Activated CD4-positive, alpha-beta memory T cell treated with anti-CD3 and anti-CD28 coated beads, Interleukin-2, amount 10 ng/mL, durations not matched to agents 7 days and 5 days (primary cell): ENCODE measurements at places on chromosomes 6 and 20. TPM values are rescaled to one million over a fixed set of nuclear protein-coding genes. Genes with fewer than 3 reads are reported as not detected.

CALHM6 gene
- 11.2 TPM for total RNA-seq

APOM gene
- 2.9 TPM for total RNA-seq

ARFGEF3 gene
- 0.55 TPM for total RNA-seq

PLAGL1 gene
- total RNA-seq, result 6.3 TPM

E2F3 gene
- total RNA-seq, result 30.1 TPM

PREP gene
- 43.7 TPM for total RNA-seq

CPXM1 gene
- 0.20 TPM for total RNA-seq

DNA sequence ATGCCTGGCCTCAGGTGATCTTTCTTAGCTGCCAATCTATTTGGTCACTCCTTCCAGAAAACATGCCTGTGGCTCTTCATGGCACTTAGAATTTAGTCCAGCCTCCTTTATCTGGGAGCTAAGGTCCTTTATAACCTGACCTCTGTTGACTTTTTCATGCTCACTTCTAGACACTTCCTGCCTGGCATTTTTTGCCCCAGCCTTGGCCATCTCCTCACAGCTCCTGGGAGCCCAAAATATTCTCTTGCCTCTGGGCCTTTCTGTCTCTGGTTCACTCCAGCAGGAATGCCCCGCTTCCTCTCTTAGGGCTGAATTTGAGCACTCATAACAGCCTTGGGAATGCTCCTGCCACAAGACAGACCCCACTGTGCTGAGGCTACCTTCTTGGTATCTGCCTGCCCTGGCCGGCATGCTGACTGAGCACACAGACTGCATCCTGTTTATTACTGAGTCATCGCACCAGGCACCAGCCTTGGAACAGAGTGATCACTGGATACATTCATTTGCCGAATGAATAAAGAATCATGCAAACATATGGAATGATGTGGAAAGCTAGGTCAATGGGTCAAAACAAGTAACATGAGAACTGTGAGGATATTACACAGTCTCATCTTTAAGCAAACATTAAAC is 5.8 kb upstream of the EEF1E1 start:
- no peak overlapping the region for H3K4me3 ChIP-seq
- no peak for DNase-seq
- no peak overlapping the region for H3K27ac ChIP-seq
- no peaks in the 10 kb centered on the region for H3K36me3 ChIP-seq
- peaks cover 13% of the 10 kb centered on the region for H3K27me3 ChIP-seq
- no peaks in the 10 kb centered on the region for H3K4me1 ChIP-seq

- peak overlapping the region; percentile 95 for H3K27ac ChIP-seq
- no peaks in the 10 kb centered on the region for H3K27me3 ChIP-seq
- peak; percentile 78 for DNase-seq
- peaks cover 75% of the 10 kb centered on the region for H3K4me1 ChIP-seq
- H3K4me3 ChIP-seq, result peak overlapping the region; percentile 46
Observed at GRCh38 chr6:135114355-135115145, 59.9 kb upstream of the HBS1L start.

- peaks cover 2% of the 10 kb centered on the region for H3K27me3 ChIP-seq
- no peak for DNase-seq
- H3K4me3 ChIP-seq, result no peak overlapping the region
- no peak overlapping the region for H3K27ac ChIP-seq
- H3K4me1 ChIP-seq, result no peaks in the 10 kb centered on the region
- no peaks in the 10 kb centered on the region for H3K36me3 ChIP-seq
Observed at GRCh38 chr20:48049641-48050040, 264.4 kb upstream of the SULF2 start.

DNA sequence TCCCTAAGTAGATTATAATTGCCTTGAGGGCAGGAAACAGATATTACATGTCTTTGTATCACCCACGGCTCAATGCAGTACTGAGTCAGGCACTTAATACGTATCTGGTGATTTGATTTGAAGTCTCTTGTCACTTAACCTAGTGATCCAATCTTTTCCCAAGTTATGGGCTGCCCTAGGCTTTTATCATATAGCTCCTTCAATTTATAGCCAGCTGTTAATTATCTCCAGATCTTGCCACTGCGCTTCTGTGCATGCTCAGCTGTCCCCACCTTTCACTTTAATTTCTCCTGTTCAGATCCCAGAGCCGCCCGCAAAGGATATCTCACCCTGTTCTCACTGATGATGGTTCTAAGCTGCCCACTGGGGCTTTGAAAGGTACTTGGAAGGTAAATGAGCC is 41.9 kb downstream of the SNHG17 start:
- no peak for DNase-seq
- no peaks in the 10 kb centered on the region for H3K36me3 ChIP-seq
- H3K4me1 ChIP-seq, result no peaks in the 10 kb centered on the region
- H3K27me3 ChIP-seq, result peaks cover 14% of the 10 kb centered on the region
- no peak overlapping the region for H3K4me3 ChIP-seq
- H3K27ac ChIP-seq, result no peak overlapping the region

GRCh38 chr20:36147690-36148089 is 6.8 kb upstream of the EPB41L1 start:
- no peak overlapping the region for H3K4me3 ChIP-seq
- H3K4me1 ChIP-seq, result peaks cover 3% of the 10 kb centered on the region
- no peak for DNase-seq
- H3K36me3 ChIP-seq, result no peaks in the 10 kb centered on the region
- no peak overlapping the region for H3K27ac ChIP-seq

- DNase-seq, result no peak
- H3K27ac ChIP-seq, result no peak overlapping the region
- no peaks in the 10 kb centered on the region for H3K27me3 ChIP-seq
- no peak overlapping the region for H3K4me3 ChIP-seq
- H3K4me1 ChIP-seq, result peaks cover 5% of the 10 kb centered on the region
Observed at GRCh38 chr6:157614026-157614568, 208.9 kb upstream of the SNX9 start.

DNA sequence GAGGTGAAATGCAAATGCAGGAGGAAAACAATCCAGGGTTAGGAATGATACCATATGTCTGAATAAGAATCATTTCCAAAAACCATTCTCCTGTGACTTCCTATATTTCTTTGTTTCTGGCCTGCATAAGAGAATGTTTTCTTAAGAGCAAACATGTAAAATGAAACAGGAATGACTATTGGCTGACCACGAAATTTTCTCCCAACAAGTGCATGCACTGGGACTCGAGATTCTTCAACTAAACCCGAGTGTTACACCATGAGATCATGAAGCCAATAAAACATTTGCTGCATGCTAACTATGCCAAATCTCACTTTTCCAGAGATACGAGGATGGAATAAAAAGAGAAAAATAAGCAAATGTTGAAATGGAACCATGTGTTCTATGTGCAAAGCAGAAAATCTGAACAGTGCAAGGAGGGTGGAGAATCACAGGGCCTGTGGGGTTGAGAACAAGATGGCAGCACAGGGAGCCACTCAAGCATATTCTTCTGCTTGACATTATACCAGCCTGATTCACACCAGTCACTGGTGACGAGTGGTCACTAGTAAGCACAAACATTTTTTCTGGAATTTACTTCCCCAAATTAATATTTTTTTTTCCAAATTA is 212.2 kb upstream of the FOXA2 start:
- no peaks in the 10 kb centered on the region for H3K4me1 ChIP-seq
- H3K4me3 ChIP-seq, result no peak overlapping the region
- no peaks in the 10 kb centered on the region for H3K36me3 ChIP-seq
- H3K27ac ChIP-seq, result no peak overlapping the region

GRCh38 chr6:117477988-117478852 is 4.3 kb upstream of the DCBLD1 start:
- no peak overlapping the region for H3K4me3 ChIP-seq
- H3K36me3 ChIP-seq, result no peaks in the 10 kb centered on the region
- peaks cover 12% of the 10 kb centered on the region for H3K4me1 ChIP-seq

- no peak overlapping the region for H3K4me3 ChIP-seq
- H3K27me3 ChIP-seq, result no peaks in the 10 kb centered on the region
- no peak overlapping the region for H3K27ac ChIP-seq
- no peaks in the 10 kb centered on the region for H3K36me3 ChIP-seq
Observed at GRCh38 chr6:24458941-24459340, 30.4 kb downstream of the GPLD1 start.

DNA sequence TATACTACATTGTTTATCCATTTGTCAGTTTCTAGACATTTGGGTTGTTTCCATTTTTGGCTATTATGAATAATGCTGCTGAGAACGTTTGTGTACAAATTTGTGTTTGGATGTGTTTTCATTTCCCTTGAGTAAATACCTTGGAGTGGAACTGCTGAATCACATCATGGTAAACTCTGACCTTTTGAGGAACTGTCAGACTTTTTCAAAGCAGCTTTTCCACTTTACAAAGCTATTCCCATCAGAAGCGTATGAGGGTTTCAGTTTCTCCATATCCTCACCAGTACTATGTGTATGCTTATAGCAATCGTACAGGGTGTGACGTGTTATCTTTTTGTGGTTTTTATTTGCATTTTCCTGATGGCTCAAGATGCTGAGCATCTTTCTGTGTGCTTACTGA is 103.7 kb downstream of the MYO6 start:
- H3K27ac ChIP-seq, result no peak overlapping the region
- no peaks in the 10 kb centered on the region for H3K36me3 ChIP-seq
- no peak for DNase-seq
- H3K27me3 ChIP-seq, result no peaks in the 10 kb centered on the region

DNA sequence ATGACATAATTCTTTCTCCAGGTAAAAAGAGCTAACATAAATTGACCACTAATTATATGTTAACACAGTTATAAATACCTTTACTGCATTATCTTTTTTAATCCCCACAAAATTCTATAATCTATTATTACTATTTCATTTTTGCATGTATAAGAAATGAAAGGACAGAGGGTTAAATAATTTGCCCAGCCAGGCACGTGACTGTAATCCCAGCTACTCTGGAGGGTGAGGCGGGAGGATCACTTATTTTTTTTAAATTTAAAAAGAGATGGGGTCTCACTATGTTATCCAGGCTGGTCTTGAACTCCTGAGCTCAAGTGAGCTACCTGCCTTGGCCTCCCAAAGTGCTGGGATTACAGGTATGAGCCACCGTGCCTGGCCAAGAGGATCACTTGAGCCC is 121.9 kb downstream of the SGK1 start:
- H3K4me1 ChIP-seq, result peaks cover 25% of the 10 kb centered on the region
- H3K4me3 ChIP-seq, result no peak overlapping the region
- H3K36me3 ChIP-seq, result no peaks in the 10 kb centered on the region
- no peaks in the 10 kb centered on the region for H3K27me3 ChIP-seq

DNA sequence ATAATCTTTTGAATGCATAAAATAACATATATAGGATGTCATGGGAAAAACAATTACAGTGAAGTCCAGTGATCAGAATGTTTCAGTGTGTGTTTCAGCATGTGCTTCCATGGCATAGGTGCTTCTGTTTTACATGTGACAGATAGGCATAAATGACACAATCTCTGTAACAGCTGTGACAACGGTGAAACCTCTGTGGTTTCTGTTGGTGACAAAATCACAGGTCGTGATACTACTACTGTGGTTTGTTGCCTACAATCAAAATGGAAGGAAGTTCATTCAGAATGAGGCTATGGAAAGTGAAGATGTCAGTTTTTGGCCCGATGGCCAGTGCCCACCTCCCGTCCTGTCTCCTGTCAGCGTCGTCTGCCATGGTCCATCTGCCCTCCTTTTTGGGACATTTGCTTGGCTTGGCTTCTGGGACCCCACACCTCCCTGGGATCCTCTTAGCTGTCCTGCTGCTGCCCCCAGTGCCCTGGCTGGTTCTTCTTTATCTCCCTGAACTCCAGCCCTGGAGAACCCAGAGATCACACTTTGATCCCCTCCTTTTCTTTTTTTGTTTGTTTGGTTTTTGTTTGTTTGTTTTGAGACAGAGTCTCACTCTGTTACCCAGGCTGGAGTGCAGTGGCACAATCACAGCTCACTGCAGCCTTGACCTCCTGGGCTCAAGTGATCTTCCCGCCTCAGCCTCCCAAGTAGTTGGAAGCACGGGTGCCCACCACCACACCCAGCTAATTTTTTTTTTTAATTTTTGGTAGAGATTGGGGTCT is 79.3 kb upstream of the NAA20 start:
- DNase-seq, result peak; percentile 45
- no peaks in the 10 kb centered on the region for H3K36me3 ChIP-seq
- H3K27me3 ChIP-seq, result peaks cover 47% of the 10 kb centered on the region
- H3K4me1 ChIP-seq, result peaks cover 23% of the 10 kb centered on the region
- no peak overlapping the region for H3K4me3 ChIP-seq

DNA sequence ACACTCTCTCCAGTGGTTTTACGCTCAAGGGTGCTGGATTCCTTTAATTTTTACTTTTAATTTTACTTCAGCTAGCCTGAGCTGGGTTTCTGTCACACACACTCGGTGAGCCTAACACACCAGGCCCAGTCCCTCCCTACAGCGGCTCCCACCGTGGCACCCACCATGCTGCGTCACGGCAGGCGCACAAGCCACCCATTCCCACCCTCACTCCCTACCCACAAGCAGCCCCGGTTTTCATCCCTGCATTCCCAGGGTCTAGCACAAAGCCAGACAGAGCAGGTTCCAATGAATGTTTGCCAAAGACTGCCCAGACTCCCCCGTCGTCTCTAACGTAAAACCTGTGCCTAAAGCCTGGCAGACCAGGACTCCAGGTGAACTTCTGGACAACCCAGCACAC is 50.3 kb downstream of the MYH7B start:
- H3K27me3 ChIP-seq, result no peaks in the 10 kb centered on the region
- DNase-seq, result no peak
- H3K4me3 ChIP-seq, result no peak overlapping the region
- peaks cover 57% of the 10 kb centered on the region for H3K36me3 ChIP-seq
- no peak overlapping the region for H3K27ac ChIP-seq
